ENCODE measurements at places on chromosomes 1 and 21.

DNA sequence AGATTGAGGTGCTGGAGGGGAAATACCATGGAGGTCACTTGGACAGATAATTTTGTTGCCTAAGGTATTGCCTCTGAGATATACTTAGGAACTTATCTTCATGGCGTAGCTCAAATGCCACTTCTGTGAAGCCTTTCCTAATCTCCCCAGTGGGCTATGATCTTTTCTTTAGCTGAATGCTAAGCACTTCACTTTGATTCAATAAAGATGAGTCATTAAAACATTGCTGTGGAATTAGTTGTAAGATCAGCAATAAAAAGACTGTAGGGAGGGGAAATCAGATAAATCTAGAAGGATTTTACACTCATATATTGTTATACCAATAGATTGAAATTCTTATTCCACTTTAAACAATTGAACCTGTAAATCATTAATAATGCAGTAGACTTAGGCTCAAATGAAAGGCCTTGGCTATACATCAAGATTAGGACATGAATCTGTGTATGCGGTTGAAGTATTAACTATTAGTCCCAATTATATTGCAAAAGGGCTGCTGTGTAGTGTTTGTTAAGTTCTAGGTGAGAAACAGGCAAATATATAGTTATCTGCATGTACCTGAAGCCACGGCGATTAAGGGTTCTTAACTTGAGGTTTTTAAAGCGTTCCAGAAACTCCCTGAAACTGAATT is 19.2 kb upstream of the MAGOH start:
- DNase-seq = no peak

- DNase-seq = no peak
These were observed 166.9 kb downstream of the IER5 start for GRCh38 chr1:181255270-181255929.

DNA sequence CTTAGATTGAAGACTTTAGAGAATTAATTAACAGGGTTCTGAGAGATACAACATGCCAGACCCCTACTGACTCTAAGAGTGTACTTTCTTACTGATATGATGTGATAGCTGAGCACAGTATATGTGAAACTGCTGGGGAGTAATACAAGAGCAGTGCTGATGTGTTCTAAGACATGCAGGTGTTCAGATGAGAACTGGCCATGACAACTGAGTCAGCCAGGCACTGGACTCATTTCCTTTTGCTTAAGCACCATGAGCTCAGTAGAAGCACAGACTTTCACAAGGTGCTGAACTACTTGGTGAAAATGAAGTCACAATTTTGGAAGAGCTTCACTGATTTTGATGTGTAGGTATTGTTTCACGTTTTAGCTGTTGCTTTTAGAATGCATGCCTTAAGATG is 15.9 kb upstream of the POGZ start:
- no peak for DNase-seq

DNA sequence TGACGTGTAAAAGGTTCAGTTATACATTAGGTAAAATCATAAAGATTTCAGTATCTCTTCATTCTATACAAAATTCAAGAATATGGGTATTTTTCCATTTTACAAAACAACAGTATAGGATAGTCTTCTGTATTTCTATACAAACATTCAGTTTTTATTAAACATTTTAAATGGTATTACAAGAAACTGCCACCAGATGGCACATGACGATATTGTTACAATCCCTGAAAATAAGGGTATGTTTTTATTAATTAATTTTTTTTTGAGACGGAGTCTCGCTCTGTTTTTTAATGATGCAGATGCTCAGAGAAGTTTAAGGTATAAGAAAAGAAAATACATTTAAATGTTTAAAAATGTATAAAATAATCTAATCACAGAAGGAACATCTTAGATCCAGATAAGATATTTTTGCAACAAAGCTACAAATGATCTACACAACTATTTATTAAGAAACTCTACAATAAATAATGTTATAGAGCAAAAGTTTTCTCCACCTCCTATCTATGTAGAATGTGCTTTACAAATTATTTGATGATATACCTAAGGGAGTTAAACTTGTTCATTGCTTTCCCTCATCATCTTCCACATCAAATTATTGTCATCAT is 23.5 kb upstream of the RSBN1 start:
- DNase-seq = peak; percentile 58

DNA sequence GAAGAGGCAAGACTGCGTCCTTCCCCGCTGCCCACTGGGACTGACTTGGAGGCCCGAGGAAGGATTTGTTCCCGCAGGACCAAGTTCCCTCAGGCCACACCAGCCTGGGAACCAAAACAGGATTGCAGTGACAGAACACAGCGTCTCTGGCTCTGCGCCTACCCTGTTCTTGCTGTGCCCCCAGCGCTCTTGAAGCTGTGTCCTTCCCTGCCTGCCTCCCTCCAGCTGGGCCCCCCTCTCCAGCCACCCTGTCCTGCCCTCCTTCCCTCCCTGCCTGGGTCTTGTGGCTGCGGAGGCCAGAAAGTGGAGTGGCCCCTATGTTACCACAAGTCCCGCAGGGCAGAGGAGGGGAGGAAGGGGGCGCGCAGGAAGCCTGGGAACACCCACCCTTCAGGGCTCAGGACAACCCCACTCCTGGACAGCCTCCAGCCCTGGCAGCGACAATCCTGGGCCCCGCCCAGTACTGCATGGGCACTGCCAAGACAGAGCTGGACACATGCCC is 164.9 kb downstream of the DYRK1A start:
- no peak for DNase-seq

DNA sequence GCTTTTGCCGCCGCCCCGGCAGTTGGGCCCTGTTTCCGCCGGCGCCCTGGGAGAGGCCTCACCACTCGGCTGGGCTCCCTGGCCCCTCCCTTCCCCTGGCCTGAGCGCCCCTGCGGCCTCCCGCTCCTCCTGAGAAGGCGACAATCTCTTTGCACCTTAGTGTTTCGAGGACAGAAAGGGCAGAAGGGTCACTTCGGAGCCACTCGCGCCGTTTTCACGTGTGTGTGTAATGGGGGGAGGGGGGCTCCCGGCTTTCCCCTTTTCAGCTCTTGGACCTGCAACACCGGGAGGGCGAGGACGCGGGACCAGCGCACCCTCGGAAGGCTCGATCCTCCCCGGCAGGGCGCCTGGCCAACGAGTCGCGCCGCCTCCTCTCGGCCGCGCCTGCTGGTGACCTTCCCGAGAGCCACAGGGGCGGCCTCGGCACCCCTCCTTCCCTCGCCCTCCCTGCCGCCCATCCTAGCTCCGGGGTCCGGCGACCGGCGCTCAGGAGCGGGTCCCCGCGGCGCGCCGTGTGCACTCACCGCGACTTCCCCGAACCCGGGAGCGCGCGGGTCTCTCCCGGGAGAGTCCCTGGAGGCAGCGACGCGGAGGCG is 432 bp upstream of the SIM2 start:
- DNase-seq = peak; percentile 39

GRCh38 chr1:101004670-101005069 is 20.9 kb downstream of the DPH5 start:
- DNase-seq = no peak

DNA sequence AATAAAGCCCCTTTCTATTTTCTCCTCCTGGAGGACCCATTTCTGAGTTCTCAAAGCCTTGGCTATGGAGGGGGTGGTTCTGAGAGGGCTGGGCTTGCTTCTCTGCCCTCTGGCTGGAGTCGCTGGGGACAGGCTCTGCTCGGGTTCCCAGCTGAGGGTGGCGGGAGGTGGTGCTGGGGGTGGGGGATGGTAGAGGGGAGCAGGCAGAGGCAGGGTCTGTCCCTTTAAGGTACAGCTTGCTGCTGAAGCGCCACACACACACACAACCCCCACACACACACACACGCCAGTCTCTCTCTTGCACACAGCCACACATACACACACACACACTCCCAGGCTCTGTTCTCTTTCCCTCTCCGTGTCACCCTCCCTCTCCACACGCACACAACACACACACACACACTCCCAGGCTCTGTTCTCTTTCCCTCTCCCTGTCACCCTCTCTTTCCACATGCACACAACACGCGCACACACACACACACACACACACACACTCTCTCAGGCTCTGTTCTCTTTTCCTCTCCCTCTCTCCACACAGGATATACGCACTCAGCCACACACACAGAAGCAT is 69.8 kb upstream of the SSBP3 start:
- DNase-seq = peak; percentile 62

DNA sequence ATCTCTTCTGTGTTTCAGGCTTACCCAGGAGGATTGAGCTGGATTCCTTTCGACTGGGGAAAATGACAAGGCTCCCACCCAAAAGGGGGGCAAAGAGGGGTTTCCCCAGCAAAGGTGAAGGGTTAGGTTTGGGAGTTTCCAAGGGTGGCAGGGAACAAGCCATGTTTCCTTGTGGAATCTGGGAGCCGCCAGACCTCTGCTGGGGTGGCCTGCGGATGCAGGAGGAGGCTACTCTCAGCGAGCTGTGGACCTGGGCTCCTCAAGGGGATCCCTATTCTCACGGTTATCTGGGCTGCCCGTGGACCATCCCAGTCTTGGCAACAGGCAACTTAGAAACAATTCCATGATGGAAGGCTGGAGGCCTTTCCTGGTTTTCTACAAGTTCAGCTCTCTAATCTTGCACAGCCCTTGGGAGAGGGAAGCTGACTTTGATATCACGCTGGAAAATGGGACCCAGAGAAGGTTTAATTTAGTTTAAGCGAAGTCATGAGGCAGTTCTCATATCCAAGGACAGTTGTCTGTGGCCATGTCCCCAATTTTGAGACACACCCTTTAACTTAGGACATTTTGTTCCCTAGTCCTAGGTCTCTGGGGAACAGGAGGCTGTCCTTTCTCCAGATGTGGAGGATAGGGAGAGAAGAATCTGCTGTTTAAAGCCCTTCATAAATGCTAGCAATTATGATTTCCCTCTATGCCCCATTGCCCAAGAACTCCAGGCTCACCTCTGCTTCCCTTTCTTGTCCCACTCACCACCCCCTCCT is 24.7 kb upstream of the STUM start:
- DNase-seq = no peak

DNA sequence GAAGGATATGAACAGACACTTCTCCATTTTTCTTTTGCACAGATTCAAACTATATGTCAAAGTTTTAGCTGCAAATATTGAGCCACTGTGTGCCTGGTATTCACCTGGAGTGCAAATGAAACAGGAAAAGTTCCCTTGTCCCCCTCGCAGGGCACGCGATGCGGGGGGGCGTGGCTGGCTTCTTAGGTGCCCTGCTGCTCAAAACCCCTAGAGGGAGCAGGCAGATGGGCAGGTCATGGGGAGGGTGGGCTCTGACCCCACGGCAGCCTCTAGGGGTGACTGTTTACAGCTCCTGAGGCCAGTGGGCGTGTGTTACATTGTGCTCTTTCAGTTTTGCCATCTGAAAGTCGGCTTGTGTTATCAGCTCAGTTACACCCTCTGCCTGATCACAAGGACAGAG is 931.2 kb upstream of the B3GALT2 start:
- no peak for DNase-seq

- DNase-seq = no peak
These were observed 45.5 kb downstream of the NMNAT2 start for GRCh38 chr1:183372586-183373230.

- no peak for DNase-seq
These were observed 12.2 kb downstream of the C1orf74 start for GRCh38 chr1:209772126-209772525.

DNA sequence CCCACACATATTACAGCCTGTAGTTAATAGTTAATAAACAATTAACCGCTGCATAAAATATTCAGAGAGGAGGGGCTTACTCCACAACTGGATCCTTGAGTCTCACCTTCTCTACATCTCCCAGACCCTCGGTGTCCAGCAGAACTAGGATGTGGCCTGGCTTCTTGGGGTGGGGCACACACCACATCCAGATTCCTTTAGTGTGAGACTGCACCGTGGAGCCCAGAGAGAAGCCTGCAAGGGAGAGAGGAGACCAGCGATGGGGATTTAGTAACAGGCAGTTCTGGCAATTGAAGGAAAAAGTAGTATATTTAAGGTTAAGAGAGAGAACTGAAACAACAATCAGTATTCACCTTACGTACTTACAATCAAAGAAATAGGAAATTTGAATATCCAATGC is 4.9 kb downstream of the GBP1 start:
- no peak for DNase-seq

DNA sequence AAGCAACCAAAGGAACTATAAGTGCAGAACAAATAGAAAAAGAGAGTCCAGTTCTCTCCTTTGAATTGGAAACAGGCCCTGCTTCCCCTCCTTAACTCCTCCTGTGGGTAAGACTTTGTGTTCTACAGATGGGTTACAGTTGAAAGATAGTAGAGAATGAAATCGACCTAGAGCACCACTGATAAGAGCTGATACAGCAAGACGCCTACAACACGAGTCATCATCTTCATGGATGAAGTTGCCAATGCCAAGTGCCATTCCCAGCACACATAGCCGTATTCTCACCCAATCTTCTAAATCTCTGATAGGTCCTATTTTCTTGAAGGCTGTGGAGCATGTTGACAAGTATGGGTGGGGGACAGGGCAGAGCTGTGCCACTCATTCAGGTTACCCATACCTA is 99.8 kb upstream of the CAMK1G start:
- DNase-seq = no peak

DNA sequence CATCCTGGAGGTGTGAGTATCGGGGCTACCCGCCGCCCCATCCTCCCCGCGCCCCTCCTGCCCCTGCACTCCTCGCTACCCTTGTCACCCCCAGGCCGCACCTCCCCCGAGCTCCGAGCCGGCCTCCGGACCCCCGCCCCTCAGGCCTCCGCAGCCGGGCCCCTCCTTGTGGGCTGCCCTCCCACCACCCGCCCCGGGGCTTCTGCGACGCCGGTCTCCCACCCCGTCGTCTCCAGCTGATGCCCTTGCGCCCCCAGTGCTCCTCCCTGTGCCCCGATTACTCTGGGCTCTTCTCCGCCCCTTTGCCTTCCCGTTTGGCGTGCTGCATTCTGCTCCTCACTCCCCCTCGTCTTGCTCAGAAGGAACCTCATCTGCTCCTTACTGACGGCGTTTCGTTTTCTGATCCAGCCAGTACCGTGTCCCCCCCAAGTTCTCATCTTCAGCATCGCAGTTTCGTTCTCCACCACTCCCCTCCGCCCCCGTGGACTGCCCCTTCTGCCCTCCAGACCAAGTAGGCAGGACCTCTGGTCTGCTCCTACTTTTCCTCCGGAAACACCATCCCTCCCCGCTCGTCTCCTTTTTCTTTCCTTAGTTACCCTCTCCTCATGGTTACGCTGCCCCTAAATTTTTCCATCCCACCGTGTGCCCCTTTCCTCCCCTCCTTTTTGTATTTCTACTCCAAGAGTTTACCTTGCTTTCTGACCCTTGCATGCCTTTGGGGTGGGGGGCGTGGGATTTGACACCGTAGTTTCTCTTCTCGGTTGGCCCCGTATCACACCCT is 841 bp downstream of the SNX27 start:
- peak; percentile 32 for DNase-seq
